ENCODE measurements at places on chromosomes 16 and 17.
A peak's percentile ranks its signal among the peaks of the same experiment; 100 is the strongest.

DNA sequence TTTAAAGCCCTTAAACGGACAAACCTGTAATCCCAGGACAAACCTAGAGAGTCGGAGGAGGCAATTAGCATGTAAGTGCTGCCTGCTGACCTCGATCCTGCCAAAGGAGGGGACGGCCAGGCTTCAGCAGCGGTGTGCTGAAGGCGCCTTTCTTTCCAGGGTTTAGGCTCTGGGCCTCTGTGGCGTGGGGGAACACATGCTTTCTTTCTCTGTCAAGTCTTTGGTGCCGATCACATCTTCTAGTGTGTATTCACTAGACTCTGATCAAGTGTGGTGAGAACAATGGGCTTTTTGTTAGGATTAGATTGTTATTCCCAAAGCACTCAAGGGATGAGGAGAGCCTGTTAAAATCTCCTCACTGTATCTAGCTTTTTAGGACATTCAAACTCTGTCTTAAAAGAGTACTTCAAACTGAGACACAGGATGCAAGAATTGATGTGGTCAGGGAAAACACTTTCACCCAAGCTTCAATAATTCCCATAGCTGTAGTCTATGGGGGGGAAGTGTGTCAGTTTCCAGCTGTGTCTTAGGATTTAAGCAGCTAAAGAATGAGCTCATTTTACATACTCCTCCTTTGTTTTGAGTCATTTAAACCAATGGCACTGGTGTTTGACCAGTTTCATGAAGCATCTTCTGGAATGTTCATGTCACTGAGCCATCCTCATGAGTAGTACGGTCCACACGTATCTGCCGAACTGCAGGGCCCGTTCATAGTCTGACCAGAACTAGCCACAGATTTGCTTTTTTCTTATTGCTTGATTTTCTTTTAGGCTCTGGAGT lies 51.2 kb downstream of the RPA1 start:
- no peak for DNase-seq

DNA sequence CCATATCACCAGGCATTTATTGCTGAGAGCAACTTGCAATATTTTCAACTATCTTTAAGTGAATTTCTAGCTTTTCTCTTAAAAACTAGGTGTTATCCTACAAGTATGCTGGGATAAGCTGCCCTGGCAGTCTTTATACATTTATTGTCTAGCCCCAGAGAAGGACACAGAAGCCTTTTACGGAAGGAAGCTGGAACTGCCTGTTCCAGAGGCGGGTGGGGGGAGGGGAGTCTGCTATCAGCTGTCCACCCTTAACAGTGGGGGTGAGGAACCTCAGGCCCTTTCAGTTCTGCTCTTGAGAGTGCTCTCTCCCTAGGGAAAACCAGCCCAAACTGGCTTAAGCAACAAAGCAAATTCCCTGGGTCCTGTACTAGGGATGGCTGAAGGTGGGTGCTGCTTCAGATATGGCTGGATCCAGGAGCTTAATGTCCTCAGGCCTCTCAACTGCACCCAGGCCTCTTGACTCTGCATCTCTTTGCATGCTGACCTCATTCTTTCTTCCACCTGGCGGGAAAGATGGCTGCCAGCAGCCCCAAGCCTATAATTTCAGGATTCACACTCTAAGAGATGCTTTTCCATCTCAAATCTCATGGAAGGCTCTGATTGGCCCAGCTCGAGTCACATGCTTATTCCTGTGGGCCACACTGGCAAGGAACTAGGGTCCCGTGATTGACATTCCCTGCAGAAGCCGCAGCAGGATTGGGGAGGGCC lies 16.6 kb downstream of the NAGPA start:
- DNase-seq, result no peak

GRCh38 chr16:59864981-59865666 lies 1131.0 kb upstream of the GOT2 start:
- DNase-seq, result no peak

- no peak for DNase-seq
Observed at GRCh38 chr17:559551-560431, 154.8 kb downstream of the VPS53 start.

DNA sequence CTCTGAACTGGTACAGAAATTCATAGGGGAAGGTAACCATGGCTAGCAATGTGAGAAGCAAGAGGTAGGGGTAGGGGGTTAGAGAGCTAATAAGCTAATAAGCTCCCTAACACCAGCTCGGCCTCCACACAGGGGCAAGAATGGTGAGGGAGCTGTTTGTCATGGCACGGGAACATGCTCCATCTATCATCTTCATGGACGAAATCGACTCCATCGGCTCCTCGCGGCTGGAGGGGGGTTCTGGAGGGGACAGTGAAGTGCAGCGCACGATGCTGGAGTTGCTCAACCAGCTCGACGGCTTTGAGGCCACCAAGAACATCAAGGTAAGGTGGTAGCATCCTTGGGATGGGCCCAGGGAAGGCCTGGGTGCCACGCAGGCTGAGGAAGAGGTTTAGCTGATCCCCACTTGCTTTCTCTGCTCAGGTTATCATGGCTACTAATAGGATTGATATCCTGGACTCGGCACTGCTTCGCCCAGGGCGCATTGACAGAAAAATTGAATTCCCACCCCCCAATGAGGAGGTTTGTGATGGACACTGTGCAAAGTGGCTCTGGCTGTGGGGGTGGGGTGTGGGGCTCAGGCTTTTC lies 3.5 kb upstream of the FTSJ3 start:
- no peak for DNase-seq

DNA sequence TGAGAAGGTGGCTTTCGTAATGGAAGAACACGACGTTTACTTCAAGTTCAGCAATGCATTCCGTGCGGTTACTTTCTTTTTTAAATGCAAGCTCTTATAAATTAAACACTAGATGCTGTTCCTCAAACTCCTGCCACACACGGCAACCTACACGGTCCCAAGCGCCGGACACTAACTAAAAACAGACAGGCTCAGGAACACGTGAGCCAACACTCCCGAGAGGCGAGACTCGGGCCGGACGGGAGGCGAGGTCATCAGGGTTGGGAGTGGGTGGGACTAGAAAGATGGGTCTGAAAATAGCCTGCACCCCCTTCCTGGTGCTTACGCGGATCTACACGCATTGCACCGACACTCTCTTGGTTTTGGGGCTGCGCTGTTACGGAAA lies 6.4 kb downstream of the CLCN7 start:
- no peak for DNase-seq

DNA sequence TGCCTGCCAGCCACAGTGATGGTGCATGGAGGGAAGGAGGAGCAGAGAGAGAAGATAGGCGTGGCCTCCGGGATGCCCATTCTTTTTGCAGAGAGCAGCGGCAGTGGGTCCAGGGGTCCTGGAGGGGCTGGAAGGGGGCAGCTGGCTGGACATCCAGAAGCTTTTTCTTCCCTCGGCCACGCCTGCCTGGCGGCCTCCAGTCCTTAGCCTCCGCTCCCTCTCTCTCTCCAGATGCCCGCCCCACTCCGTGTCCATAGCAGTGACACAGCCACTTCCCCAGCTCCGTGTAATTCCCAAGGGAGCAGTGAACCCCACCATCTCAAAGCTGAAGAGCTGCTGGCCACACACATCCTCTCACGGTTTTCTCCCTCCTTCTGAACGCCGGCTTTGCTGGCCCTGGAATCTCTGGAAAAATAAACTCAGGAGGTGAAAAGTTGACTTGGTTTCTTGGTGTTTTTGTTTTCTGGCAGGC lies 26.3 kb upstream of the CDC42EP4 start:
- DNase-seq, result no peak

DNA sequence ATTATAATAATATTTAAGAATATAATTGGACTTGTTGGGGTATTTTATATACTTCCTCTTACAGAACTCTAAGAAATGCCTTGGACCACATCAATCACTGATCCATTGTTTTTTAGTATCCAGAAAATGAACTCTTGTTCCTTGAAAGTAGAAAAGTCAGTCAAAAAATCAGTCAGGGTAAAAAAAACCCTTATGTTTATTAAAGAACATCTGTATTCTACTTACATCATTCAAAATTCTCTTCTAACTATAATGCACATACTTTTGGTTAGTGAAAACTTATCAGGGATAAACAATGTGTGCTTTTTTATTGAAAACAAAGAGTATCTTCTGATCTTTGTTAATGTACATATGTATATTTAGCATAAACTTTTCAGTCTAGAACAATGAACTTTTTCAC lies 23.5 kb upstream of the CDR2 start:
- DNase-seq, result no peak

- DNase-seq, result no peak
Observed at GRCh38 chr17:82339634-82340580, 6.3 kb upstream of the SECTM1 start.

GRCh38 chr17:8125154-8125946 lies 1.4 kb upstream of the HES7 start:
- DNase-seq, result peak; percentile 83

DNA sequence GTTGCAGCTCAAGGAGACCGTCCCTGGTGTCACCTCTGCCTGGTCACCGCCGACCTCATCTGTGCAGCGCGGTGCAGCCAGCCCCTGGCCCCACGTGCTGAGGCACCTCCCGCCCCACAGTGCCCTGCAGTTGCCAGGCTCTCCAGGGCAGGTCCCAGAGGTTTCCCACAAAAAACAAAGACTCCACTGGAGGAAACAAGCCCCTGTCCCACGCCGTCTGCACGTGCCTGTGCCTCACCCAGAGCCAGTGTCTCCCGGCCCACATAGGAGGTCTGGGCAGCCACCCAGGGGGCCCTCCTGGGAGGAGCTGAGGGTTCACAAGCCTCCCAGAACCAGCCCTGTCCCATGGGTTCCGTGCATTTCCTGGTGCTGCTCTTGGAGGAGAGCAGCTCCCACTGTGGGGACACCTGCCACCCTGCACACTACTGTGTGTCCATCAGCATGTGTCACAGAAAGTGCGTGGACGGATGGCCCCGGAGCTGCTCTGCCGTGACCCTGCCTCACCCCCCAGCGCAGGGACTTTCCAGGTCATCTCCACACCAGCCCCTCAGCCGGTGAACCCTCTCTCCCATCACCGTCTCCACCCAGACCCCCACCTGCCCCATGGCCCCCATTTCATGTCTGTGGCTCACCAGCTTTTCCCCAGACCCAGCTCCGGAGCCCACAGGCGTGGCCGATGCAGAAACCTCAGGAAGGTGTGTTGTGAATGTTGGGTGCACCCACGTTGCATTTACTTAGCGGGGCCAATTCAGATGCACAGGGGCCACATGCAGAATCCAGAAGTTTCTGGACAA lies 17.0 kb upstream of the CDH15 start:
- DNase-seq, result no peak

DNA sequence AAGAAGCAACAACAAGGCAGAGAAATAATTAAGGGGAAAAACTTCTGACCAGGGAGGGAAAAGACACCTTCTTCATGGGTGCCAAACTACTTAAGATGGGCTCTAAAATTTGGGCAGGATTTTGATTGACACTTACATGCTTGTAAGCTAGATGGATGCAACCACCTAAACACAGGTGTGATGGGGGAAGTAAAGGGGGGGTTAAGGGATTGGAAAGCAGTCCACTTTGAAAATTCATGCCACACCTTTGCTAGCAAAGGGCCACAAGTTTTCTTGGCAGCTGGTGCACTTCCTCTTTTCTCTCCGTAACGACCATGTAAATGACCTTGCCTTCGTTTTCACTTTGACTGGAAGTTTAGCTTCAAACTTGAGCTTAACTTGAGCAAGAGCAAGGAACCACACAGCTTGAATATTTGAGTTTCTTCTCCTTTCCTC lies 14.3 kb upstream of the PRKAR1A start:
- DNase-seq, result no peak
